ENCODE measurements at places on chromosomes 5 and 9.

DNA sequence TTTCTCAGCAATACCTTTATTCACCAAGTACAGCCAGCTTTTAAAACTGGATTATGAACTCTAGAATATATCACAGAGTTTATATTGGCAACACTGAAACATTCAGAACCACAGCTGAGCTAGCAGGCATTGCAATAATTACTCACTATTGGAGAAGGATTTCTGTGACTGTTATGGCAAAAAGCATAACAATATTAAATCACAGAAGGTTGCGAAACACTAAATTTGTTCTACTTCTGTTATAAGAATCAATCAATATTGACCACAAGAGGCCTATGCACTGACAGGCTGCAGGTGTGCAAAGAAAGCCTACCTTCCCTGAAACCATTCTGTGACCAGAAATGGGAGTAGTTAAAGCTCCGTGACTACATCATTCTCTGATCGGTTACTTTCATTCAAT, 59.2 kb downstream of the AP3B1 start:
- peak; percentile 9 for DNase-seq

- DNase-seq = no peak
These were observed 81.0 kb upstream of the TRIO start for GRCh38 chr5:14062178-14062577.

- no peak for DNase-seq
These were observed 15.3 kb downstream of the PROP1 start for GRCh38 chr5:177980743-177981151.

GRCh38 chr9:38318759-38319495, 73.6 kb upstream of the ALDH1B1 start:
- peak; percentile 35 for DNase-seq

GRCh38 chr5:42596817-42597216, 159.8 kb upstream of the CCDC152 start:
- DNase-seq = no peak

DNA sequence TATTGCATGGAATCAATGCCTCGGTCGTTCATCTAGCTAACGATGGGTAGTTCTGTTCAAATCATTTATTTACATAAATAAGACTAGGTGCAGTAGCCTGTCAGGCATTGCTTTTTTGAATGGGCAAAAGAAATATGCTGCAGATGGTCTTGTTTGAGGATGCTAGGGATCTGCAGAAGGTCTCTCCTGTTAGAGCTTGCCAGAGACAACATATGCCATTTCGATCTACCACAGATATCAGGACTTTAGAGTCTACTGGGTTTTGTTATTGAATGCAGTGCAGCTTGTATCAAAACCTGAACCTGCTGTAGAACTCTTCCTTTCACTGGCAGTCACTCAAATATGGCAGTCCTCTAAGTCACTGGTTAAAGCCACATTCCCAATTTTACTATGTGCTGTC, 381.1 kb upstream of the CDH10 start:
- no peak for DNase-seq

GRCh38 chr9:68562461-68562860, 21.8 kb upstream of the TMEM252 start:
- DNase-seq = no peak

DNA sequence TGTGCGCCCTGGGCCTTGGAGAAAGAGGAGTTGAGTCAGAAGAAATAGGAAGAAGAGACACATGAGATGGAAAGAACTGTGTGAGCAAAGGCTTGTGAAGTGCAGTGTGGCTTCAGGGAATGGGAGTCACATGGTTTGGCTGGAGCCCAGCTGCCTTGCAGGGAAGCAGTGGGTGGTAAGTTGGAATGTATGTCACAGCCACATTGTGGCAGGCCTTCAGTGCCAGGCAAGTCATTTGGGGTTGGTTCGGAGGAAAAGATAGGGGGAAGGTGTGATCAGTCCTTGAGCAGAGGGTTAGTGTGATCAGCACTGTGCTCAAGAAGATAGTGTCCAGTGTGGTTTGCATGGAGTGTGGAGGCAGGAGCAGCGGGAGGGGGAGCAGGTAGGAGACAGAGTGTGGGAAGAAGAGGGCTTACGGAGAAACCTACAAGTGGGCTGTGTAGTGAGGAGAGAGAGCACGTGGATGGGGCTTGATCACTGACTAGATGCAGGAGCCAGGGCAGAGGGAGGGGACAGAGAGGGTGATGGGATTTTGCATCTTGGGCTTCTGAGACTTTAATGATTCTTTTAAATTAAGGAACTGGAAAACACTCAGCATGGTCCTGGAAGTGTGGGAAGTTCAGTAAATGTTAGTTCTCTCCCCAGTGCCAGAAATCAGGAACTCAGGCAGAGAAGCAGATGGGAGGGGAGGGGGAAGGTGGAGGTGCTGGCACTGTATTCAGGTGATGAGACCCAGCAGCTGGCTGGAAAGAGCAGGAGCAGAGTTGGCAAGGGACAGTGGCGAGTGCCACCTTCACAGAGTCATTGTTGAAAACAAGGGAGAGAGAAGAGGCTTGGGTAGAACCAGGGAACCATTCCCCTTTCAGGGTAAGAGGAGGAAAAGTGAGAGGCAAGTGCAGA, 46.6 kb downstream of the ARHGAP26 start:
- peak; percentile 59 for DNase-seq

DNA sequence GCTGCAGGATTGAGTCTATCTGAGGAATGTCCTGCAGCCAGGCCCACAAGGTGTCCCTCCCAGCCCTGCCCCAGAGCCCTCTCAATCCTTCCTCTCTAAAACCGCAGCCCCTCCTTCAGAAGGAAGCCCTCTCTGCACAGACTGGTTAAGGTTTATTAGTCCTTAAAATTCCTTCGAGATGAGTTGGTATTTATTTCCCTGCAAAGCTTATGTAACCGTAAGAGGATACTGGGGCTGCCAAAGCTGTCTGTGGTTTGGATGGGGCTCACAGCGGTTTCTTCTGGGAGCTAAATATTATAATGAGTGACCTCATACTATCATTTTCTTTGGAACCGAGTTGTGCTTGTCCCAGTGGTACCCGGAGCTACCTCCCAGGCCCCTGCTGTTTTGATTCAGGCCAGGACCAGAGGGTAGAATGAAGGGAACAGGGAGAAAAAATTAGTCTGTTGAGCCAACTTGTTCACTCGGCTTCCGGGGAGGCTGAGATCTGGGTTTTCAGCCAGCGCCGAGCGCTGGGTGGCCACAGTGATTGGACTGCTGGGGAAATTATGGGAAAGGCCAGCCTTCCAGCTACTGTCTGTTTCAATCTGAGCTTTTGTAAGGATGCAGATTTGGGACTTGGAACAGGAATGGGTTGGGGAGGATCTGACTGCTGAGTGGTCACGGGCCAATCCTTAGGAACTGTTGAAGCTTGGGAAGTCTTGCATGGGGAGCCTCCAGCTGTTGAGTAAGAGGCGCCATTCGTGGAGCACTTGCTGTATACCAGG, 107.5 kb downstream of the NDFIP1 start:
- DNase-seq = peak; percentile 98

DNA sequence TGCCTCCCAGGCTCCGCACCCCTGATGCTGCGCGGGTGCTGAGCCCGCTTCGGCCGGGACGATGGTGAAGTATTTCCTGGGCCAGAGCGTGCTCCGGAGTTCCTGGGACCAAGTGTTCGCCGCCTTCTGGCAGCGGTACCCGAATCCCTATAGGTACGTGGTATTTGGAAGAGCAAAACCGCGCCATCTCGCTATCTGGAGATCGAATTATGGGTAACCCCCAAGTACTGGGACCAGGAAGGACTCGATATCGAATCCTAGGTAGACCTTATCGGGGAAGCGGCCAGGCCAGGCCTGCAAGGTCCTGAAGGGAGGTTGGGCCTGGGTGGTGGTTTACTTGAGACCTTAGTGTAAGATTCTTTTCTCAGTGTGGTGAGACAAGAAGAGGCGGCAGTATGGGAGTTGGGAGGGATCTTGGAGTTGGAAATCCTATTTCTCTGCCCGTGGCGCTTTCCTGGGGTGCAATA, 359 bp downstream of the PRELID1 start:
- no peak for DNase-seq

- no peak for DNase-seq
These were observed 831 bp downstream of the IGFBPL1 start for GRCh38 chr9:38423273-38423972.

DNA sequence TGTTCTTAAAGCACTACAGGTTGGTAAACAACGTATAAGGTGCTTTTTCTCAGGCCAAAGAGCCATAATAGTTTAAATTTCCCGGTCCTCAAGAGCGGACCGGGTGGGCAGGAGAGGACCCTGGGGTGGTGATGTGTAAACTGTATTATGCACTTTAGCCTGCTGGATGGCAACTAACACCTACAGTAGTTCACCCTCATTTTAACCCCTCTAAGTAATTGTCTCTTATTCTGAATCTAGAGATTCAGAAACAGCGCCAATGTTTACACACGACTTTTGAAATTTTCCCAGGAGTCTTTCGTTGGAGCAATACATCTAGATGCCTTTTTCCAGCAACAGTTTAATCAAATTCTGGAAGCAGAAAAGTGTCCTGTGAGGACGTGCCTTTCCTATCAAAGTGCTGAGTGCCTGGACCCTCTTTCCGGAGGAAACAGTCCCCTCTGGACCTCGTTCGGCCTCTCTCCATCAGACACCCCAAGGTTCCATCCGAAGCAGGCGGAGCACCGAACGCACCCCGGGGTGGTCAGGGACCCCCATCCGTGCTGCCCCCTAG, 676 bp upstream of the OCLN start:
- DNase-seq = no peak

DNA sequence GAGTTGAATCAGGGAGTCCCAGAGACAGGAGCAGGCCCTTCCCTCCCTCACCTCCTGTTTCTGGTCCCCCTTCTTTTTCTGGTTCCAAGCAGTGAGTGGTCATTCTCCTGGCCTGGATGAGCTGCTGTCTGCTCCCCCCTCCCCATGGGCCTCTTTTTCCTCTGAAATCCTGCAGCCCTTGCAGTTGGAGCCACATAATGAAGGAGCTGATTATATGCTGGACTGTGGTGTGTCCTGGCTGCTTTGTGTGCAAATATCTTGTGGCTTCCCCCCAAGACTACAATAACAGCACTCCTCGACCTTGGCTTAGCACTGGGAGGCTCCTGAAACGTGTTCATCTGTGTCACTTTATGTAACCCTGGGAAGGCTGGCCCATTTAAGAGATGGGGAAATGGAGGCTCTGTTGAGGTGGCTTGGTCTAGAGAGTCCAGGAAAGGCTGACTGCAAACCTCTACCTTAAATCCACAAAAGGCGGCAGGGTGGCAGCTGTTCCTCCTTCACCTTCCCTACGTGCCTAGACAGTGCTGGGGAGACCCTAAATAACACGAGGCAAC, 69.2 kb downstream of the SH3PXD2B start:
- DNase-seq = no peak

GRCh38 chr5:34511915-34512314, 144.2 kb upstream of the RAI14 start:
- DNase-seq = no peak

DNA sequence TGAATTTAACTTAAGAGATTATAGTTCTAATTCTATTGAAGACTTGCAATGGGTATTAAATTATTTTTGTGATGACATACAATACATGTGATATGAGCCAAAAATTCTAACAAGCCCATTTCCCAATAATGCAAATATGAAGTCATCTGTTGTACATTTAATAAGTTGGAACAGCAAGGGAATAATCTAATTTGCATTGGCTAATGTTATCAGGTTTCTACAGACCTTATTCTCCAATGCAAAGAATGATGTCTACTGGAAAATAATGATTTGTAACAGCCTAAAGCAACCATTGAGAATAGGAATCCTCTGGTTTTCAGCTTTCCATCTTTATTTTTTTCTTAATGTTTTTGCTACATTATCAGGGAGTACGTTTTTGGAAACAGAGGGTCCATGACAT, 89.1 kb upstream of the MINAR2 start:
- no peak for DNase-seq
